Activated naive CD4-positive, alpha-beta T cell treated with anti-CD3 and anti-CD28 coated beads, Interleukin-2, amount 50 U/mL, for 16 hours (primary cell): ENCODE measurements at places on chromosomes 2 and 18.

GRCh38 chr18:2692508-2692907 lies 37.0 kb downstream of the SMCHD1 start:
- DNase-seq: no peak

DNA sequence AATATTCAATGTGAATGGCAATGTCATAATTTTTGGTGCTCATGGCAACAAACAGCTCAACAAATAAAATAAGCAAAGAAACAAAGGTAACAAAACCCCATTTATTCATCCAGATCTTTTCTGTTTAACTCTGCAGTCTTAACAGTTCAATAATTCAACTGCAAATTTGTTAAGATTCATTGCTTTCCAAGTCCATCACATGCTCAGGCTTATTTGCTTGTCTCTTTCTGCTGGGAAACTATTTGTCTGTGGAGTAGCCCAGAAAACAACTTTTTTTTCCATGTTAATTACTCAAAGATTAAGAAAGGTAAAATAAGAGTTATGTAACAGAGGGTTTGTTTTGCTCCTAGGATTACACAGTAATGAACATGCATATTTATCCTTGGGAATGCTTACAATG lies 92.6 kb upstream of the PNPT1 start:
- no peak for DNase-seq

DNA sequence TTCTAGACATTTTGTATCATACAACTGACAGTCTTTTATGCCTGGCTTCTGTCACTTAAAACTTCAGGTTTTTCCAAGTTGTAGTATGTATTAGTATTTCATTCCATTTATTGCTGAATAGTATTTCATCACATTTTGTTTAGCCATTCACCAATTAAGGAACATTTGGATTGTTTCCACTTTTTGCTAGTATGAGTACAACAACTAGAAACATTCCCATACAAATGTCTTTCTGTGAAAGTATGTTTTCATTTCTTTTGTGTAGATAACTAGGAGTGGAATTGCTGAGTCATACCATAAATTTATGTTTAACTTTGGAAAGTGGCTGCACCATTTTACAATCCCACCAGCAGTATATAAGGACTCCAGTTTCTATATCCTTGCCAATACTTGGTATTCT lies 135.9 kb downstream of the ATAD2B start:
- DNase-seq: no peak

DNA sequence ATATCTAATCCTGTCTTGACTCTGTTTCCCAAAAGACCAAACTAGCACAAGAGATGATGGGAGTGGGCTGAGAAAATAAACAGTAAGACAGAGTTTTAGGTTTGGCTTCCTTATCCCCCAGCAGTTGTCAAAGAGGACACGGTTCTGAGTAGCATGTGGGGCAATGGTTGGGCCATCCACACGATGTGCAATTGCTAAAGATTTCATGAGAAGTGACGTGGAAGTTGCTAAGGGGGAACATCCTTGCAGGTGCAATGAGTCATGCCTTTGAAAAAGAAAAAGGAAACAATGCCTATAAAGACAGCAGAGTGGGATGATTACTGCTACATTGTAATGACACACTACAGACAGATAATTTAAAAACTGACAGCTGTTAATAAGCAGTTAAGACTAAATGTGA lies 1395.8 kb downstream of the LRP1B start:
- DNase-seq: no peak

DNA sequence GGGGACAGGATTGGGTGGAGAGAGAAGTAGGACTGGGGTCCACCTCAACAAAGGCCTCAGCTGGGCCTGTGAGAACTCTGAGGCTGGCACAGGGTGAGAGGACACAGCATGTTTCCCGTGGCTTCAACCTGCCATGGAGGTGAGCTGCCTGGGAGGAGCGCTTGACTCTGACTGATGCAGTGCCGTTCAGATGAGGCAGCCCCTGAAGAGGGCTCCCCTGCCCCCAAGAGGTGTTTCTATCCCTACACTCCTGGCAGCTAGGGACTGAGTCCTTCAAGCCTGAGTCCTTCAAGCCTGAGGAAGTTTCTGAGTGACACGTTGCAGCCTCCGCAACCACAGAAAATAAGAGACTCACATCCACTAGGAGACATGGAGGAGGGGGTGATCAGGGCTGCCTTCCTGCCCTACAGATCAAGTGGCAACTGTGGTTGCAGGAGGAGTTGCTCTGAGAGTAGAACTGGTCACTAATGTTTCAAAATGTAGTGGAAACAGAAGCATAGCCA lies 49.6 kb upstream of the TMEM177 start:
- no peak for DNase-seq

- DNase-seq: no peak
Observed at GRCh38 chr2:150887926-150888325, 373.7 kb downstream of the RBM43 start.

GRCh38 chr2:142536492-142536891 lies 341.0 kb upstream of the KYNU start:
- DNase-seq: no peak
